ENCODE measurements at places on chromosomes 12 and 14.

GRCh38 chr14:103073876-103074728 lies 9.9 kb upstream of the LBHD2 start:
- no peak for DNase-seq

DNA sequence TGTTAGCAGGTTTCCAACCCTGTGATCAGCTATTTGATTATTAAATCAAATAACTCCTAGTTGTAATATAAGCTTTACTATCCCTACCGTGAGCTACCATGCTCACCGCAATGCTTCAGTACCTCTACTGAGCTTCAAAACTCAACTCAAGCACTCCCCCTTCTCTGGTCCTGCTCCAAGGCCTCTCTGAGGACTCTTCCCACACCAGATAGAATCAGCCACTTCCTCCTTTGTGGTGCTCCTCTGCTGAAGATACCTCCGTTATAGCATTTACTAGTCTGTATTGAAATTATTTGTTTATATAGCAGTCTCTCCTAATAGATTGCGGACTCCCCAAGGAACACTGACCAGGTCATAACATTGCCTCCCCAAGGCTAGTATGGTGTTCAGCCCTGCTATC lies 17.5 kb downstream of the AREL1 start:
- no peak for DNase-seq

GRCh38 chr14:35140718-35141581 lies 18.6 kb downstream of the PRORP start:
- no peak for DNase-seq

- DNase-seq: no peak
Measured at GRCh38 chr14:43692706-43693105, 814.4 kb downstream of the FSCB start.

DNA sequence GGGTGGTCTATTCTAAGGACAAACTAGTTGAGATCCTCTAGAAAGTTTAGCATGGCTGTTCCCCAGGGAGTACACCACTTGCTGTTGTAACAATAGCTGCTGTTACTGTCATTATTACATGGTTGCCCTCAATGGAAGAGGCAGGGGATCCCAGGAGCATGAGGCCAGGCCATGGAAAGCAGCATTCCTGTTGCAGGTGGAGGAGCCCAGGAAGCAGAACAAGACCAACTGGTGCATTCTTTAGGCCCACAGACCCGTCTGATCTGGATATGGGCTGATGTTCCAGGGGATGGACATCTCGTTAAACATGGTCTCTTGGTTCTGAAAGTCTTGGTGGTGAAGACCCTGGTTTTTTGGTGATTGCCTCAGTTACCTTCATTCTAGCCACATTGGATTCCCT lies 109.2 kb upstream of the WSCD2 start:
- no peak for DNase-seq

GRCh38 chr12:52537101-52537500 lies 15.8 kb downstream of the KRT71 start:
- DNase-seq: no peak

Data from smooth muscle cell of the brain vasculature (primary cell).